ENCODE measurements at places on chromosomes 12 and 14.

DNA sequence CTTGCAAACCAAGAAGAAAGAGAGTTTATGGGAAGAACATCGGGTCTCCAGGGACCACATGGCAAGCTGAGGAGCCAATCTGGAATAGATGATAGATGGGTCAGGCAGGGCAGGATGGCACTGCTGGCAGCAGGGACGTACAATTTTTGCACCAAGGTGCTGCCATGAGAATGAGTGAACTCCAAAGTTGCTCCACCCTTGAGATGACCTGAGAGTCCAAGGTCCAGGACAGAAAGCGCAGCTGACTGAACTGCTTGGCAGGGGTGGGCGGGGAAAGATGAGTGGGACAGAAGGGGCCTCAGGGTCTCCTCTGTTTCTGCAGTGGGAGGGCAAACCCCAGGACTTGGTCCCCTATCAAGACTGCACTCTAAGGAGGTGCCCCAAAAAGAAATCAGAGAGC, 136.7 kb upstream of the GSC start:
- DNase-seq: no peak

- no peak for DNase-seq
These were observed 160.7 kb upstream of the ARID2 start for GRCh38 chr12:45568808-45569207.

GRCh38 chr14:39843881-39844280, 411.6 kb upstream of the FBXO33 start:
- no peak for DNase-seq

GRCh38 chr12:124730455-124730932, 133.2 kb downstream of the SCARB1 start:
- no peak for DNase-seq

- DNase-seq: no peak
These were observed 126.5 kb upstream of the MYL2 start for GRCh38 chr12:111046896-111047295.

GRCh38 chr14:47297374-47297773, 378.0 kb downstream of the MDGA2 start:
- DNase-seq: no peak

- no peak for DNase-seq
These were observed 459.7 kb downstream of the BTG1 start for GRCh38 chr12:91685917-91686316.

- no peak for DNase-seq
These were observed at the start of gene PAH for GRCh38 chr12:102917026-102917787. TSS of gene PAH (minus strand) at chr12:102917244. CDS start at chr12:102917130, 114 bp downstream.

DNA sequence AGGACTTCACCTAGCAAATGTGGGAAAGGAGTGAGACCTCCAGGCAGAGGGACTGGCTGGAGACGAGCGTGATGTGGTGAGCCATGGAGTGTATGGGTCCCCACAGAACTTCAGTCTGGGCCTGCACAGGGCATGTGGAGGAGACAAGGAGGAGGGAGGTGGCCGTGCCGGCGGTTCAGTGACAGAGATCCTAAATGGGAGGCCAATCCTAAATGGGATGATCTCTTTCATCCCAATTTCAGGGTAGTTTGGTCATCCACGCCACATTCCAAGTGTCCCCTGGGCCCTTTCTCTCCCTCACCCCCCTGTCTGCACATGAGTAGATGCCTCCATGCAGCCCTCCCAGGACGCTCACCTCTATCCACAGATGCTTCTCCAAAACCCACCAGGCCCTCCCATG, 13.2 kb downstream of the SERPINA5 start:
- DNase-seq: no peak

DNA sequence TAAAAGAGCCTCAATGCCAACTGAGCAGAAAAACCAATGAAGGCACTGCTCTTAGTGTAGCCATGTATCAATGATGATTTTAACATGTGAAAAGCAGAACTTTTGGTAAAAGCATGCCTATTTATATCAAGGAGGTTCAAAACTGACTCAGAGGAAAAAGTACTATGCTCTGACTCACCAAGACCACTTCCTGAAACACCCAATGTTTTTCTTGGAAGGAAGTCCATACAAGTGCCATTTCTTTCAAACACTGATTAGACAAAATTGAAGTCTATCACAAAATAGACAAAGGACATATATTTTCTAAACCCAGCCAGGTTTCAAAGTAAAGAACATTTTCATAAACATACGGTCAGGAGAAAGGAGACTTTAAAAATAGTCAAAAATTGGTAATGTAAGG, 88.6 kb downstream of the EPS8 start:
- no peak for DNase-seq

GRCh38 chr12:39006286-39006685, 100.9 kb upstream of the CPNE8 start:
- DNase-seq: no peak

- DNase-seq: no peak
These were observed 5.9 kb upstream of the ALG10 start for GRCh38 chr12:34016361-34016760.

DNA sequence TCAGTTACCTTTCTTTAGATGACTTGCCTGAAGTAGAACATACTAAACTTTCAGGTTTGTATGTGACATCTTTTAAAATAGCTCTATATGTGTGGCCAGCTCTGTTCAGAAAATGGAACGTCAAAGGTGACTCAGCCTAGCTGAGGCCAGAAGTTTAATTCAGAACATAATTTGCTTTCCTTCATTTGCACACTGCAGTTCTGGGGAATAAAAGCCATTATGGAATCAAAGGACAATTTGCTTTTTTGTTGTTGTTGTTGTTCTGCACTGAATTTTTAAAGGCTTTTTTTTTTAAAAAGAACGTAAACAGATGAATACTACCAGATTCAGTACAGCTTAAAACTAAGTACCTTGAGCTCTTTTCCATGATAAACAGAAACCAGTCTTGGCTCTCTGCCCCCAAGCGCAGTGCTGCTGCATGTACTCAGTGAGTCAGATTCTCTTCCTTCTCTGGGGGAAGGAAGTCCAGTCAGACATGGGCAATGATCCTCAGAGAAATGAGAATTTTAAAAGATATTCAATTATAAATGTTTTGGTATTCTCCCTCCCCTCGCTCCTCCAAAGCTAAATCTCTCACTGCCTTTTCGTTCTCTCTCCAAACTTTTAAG, 644.2 kb downstream of the NOVA1 start:
- no peak for DNase-seq

- DNase-seq: no peak
These were observed 456.2 kb upstream of the MGAT4C start for GRCh38 chr12:86712425-86712843.

DNA sequence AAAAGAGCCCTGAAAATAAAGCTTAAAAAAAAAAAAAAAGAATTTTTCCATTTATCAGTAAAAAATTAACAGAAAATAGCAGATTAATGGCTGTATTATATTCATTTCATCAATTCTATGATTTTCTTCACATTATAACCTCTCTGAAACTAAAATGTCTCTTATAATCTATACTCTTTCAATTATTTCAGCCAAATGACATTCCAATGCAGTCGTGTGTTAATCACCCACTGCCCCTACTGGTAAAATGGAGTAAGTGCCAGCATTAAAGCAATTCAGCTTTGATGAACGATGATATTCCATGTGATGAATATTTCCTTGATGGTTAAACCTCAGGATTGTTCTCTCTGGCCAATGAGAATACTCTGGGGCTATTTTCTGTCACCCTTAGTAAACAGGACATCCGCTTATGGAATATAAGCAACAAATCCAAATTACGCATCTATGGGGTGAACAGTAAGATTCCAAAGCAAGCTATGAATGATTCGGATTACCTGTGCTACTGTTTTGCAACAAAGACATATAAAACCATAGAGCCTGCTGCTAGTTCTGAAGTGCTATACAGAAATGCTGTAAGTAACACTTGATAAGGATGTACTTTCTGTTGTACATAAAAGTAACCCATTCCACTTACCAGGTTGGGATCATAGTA, 20.3 kb upstream of the SYCP3 start:
- DNase-seq: no peak

DNA sequence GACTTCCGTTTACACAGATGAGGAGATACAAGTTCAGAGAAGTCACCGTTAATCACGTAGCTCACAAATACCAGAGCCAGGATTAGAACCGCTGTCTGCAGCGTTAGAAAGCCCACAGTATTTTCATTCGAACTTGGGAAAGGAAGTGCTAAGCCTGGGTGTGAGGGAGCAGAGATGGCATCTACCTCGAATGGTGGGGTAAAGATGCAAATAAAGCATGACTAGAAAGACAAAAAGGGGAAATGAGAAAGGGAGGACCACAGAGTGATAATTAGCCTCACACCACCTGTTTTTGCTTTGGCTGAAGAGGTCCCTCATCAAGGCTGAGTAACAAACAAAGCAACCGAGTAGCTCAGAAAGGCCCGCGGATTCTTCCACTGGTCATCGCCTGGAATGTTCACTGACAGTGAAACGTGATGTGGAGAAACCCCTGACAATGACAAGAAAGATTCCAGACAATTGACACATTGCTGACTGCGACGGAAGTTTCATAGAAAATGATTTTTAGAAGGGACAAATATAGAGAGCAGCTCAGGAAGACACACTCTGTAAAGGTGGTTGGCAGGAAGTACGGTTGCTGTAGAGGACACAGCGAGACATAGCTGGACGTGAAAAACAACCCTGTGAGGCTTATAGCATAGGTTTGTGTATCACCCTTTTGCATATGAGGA, 31.5 kb upstream of the BHLHE41 start:
- DNase-seq: no peak

- DNase-seq: no peak
These were observed 1290.1 kb downstream of the AACS start for GRCh38 chr12:126355346-126355745.

DNA sequence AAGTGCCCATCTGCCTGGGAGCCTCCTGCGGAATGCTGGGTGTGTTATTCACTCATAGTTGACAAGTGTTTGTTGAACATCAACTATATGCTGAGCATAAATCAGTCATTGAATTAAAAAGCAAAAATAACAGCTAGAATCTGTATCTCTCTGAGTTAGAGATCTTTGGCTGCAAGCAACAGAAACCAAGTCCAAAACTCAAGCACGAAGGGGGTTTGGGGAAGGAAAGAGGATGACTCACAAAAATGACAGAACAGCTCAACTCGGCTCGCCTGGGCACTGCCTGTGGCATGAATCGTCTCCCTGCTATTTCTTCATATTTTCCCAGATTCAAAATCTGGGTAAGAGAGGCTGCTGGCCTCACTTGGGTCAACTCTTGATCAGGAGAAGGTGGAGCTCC, 72.6 kb upstream of the NCOR2 start:
- no peak for DNase-seq

DNA sequence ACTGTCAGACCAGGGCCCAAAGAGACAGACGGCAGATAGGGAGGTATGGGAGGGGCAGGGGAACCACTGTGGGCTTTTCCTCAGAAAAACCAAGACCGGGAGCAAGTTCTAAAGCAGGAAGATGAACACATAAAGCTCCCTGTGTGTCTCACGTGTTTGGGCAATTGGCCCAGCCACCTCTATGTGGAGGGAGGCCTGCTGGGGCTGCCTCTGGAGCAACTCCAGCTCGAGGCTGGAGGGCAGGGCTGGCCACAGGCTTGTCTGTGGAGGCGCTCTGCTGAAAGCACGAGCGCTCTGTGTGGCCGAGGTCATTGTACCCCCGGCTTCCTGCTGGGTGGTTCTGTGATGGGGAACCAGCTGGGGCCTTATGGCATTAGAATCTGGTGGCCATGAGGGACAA, 36.4 kb downstream of the TRAFD1 start:
- no peak for DNase-seq

DNA sequence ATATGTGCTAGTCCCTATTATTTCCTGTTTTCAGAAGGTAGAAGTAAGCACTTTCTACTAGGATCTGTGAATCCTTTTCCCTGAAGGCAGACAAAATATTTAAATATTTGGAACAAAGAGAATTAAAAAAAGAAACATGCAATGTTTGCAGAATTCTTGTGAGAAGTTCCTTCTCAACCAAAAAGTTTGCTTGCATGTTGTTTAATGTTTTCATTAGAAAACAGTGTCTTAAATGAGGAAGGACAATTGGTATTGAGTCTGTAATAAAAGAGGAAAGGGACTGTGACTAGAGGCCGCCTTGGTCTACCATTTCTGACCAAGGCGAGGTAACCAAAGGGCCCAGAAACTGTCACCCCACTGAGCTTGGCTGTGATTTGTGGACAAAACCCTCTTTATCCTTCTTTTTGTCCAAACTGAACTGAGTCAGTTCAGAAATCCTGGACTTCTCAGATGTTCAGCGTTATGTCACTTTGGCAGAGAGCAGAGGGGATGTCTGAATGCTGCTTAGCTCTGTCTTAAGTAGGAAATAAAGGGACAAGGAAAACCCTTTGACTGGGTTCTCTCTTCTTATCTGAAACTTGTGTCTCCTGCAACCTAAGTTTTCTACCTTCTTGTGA, 129.8 kb upstream of the CPM start:
- DNase-seq: no peak

GRCh38 chr12:51293696-51294095, 23.5 kb upstream of the SMAGP start:
- no peak for DNase-seq

DNA sequence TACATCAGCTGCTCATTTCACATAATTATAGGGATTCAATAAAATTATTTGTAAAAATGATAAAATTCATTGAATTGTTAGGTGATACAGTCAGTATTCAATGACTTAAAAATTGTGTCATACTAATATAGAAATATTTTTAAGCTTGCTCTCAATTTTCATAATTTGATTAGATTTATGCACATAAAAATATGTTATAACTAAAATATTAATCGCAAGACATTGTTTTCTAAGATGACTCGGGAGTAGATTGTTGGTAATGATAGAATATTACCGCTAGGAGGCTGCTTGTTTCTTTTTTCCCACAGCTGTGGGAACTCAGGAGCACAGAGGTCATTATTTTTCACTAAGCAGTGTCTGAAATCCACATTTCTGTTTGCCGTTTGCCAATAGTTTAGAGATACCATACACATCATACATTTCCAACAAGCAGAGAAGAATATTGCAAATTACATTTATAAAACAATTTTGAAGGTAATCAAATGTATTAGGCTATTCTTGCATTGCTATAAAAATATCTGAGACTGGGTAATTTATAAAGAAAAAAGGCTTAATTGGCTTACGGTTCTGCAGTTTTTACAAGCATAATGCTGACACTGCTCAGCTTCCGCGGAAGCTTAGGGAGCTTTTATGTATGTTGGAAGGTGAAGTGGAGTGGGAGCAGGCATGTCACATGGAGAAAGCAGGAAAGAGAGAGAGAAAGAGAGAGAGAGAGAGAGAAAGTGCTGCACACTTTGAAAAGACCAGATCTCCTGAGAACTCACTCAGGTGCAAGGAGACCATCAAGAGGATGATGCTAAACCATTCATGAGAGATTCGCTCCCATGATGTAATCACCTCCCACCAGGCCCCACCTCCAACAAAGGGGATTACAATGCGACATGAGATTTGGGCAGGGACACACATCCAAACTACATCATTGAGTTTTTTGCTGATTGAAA, 9.2 kb downstream of the CD69 start:
- DNase-seq: no peak
